ENCODE measurements at places on chromosomes 1 and 21.

- DNase-seq: no peak
Observed at GRCh38 chr1:198168227-198168626, 11.4 kb downstream of the NEK7 start.

GRCh38 chr1:204623894-204624361 is 61.6 kb downstream of the LRRN2 start:
- peak; percentile 78 for DNase-seq

DNA sequence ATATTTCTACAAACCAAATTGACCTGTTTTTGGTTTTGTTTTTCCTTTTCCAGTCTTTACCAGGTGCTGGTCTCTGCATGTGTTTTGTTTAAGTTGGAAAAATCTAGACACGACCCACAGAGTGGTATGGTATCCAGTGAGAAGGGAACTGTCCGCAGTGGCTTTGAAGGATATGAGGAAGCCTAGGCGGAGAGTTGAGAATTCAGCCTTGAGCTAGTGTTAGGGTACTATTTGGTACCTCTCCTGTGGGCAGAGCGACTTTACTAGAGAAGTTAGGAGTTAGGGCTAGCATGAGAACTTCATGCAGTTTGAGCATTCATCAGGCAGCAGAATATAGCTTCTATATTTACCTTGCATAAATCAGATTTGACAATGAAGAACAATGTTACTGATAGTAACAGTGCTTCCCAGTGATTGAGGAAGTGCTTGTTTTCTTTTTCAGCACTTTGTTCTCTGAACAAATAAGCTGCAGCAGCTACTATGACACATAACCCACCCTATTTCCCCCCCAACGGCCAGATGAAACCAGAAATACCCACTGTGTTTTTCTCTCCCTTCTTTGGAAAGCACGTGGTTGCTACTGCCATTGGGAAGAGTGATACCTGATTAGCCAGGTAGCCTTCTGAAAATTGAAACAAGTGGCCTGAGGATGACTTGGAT is 19.0 kb downstream of the MRPS6 start:
- DNase-seq: peak; percentile 89

- DNase-seq: no peak
Observed at GRCh38 chr1:240991230-240991629, 365.8 kb downstream of the RGS7 start.

- no peak for DNase-seq
Observed at GRCh38 chr1:206050655-206051235, 2.2 kb upstream of the RHEX start.

DNA sequence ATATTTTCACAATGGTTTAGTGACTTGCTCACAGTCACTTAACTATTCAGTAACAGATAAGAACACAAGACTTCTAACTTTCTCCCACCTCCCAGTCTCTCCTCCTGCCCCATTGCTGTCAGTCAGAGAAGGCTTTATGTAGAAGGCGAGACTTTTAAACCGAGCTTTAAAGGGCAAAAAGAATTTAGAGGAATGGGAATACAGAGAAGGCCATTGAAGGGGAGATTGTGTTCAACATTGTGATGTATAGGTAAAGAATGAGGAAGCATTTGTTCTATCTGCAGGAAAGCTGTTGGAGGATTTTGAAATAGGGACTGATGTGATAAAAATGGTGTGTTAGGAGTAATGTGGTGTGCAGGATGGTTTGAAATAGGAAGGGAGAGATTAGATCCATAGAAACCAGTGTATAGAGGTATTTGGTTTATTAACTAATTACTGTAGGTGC is 7.3 kb downstream of the POU2F1 start:
- no peak for DNase-seq

GRCh38 chr1:29319300-29320110 is 83.2 kb downstream of the PTPRU start:
- DNase-seq: no peak

DNA sequence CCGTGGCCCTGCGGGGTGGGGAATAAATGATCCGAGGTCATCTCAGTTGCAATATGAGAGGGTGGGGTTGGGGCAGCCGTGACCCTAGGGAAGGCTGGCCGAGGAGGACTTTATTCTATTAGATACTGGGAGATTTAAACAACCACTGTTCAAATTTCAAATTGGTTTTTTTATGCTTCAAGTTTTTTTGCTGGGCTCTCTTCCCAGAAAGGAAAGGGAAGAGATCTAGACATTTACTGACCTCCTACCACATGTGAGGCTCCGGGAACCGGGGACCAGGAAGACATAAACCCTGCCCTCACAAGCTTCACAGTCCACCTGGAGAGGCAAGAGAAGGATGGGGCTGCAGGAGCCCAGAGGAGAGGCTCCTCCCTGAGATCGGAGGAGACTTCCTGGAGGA is 207.3 kb downstream of the FOXD2 start:
- DNase-seq: no peak

GRCh38 chr1:220113136-220113695 is 19.3 kb downstream of the IARS2 start:
- DNase-seq: peak; percentile 59

DNA sequence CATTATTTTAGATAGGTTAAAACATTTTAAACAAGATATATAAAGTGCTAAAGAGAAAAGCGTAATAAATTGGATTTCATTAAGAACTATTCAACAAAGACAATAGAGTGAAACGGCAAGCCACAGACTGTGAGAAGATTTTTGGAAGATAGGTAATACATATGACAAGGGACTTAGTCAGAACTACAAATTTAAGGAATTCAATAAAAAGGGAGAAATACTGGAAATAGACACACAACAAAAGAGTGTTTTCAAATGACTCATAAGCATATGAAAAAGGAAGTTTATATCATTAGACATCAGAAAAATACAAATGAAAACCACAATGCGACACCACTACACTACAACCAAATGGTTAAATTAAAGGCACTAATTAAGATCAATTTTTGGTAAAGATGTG is 90.5 kb downstream of the GDAP2 start:
- DNase-seq: no peak

DNA sequence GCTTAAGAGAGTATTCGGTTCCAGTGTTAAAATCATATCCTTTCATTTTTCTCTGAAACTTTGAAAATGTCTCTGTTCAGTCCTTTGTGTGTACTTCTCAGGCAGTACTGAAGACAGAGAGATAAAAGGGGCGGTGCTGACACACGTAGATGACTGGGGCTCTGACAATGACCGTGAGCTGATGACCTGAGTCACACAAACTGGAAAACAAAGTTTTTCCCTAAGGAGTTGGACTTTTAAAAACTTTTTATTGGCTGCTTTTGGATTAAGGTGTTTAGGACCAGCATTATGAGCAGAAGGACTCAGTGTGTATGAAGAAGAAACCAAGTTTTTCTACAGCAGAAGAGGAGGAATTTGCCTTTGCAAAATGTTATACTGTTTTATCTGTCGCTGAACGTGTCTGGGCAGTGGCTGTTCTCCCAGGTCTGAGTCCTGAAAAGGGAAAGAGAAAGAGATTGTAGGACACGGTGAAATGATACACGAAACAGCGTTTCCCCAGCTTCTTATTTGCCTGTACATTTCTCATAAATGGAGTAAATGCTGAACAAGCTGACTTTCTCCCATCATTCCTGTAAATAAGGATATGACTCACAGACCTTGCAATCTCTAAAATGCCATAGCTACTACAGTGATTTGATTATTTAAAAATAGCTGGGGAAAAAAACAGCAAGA is 51.5 kb downstream of the MAP3K7CL start:
- DNase-seq: no peak

GRCh38 chr1:54557671-54558355 is 9.8 kb downstream of the ACOT11 start:
- DNase-seq: no peak

DNA sequence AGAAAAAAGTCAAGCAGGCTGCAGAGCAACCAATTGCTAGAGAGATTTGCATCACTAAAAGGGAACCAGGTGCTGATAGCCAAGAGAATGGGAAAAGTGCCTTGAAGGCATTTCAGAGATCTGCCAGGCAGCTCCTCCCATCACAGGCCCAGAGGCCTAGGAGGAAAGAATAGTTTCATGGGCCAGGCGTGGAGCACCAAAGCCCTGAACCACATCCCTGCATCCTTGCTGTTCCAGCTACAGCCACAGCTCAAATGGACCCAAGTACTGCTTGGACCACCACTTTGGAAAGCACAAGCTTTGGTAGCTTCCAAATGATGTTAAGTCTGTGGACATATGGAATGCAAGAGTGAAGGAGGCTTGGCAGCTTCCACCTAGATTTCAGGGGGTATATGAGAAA is 29.7 kb upstream of the ZSWIM5 start:
- no peak for DNase-seq

DNA sequence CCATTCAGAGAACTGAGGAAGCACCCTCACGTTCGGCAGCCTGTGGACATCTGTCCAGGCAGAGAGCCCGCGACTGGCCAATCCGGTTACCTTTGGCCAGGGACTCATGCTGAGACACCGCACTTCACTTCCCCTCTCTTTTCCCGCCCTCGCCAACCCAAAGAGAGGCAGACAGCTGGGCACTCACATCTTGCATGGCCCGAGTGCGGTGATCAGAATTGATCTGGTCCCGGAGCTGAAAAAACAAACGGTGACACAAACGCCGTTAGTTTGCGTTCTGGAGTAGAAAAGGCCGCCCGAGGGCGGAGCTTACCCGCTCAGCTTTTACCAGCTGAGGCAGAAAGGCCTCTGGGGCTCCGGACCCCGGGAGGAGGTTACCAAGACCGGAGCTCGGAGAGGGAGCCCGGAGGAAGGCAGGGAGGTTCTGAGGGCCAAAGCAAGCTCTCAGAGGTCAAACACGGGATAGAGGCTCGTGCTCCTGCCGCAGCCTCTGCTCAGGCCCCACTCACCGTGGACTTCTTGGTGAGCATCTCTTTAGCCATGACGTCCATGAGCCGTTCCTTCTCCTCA is 376 bp downstream of the SF3A3 start:
- peak; percentile 53 for DNase-seq

DNA sequence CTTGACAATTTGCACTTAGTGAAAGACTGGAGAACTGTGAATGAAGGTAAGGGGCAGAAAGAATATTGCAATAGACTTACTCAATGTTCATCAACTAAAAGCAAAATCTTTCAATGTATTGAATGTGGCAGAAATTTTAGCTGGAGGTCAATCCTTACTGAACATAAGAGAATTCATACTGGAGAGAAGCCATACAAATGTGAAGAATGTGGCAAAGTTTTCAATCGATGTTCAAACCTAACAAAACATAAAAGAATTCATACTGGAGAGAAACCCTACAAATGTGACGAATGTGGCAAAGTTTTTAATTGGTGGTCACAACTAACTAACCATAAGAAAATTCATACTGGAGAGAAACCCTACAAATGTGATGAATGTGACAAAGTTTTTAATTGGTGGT is 80.7 kb downstream of the JMJD4 start:
- no peak for DNase-seq

GRCh38 chr1:109827986-109828385 is 64.3 kb upstream of the EPS8L3 start:
- no peak for DNase-seq

GRCh38 chr1:214391873-214392645 is 111.1 kb downstream of the SMYD2 start:
- DNase-seq: no peak

GRCh38 chr1:36458910-36459309 is 5.3 kb downstream of the MRPS15 start:
- no peak for DNase-seq

GRCh38 chr1:33441088-33441745 is 10.3 kb upstream of the PHC2 start:
- DNase-seq: peak; percentile 10

GRCh38 chr1:116666187-116667077 is 1.1 kb downstream of the IGSF3 start:
- DNase-seq: peak; percentile 56

- DNase-seq: no peak
Observed at GRCh38 chr1:173152598-173152997, 54.5 kb downstream of the TNFSF4 start.

- DNase-seq: no peak
Observed at GRCh38 chr21:29053011-29053553, 20.4 kb downstream of the CCT8 start.

DNA sequence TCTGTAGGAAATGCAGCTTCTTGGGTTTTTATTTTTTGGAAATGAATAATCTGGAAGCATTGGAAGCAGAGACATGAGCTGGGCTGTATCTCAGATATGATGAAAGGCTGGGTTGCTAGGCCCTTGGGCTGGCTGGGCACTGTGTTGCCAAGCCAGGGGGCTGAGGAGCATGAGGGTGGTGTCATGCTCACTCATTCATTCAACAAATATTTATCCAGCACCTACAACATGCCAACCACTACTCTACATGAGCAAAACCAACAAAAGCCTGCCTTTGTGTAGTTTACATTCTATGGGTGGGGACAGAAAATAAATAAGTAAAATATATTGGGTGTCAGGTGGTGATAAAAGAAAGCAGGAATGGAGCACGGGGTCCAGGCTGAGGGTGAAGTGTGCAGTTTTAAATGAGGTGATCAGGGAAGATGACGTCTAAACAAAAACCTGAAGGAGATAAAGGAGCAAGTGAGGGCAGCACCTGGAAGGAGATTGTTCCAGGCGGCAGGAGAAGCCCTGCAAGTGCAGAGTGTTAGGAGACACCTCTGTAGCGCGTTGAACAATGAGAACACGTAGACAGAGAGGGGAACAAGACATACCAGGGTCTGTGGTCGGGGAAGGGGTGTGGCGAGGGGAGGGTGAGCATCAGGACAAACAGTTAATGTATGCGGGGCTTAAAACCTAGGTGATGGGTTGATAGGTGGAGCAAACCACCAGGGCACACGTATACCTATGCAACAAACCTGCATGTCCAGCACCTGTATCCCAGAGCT is 10.9 kb downstream of the TAGLN2 start:
- DNase-seq: peak; percentile 86

- DNase-seq: no peak
Observed at GRCh38 chr1:3714814-3715213, 37.4 kb upstream of the CCDC27 start.

DNA sequence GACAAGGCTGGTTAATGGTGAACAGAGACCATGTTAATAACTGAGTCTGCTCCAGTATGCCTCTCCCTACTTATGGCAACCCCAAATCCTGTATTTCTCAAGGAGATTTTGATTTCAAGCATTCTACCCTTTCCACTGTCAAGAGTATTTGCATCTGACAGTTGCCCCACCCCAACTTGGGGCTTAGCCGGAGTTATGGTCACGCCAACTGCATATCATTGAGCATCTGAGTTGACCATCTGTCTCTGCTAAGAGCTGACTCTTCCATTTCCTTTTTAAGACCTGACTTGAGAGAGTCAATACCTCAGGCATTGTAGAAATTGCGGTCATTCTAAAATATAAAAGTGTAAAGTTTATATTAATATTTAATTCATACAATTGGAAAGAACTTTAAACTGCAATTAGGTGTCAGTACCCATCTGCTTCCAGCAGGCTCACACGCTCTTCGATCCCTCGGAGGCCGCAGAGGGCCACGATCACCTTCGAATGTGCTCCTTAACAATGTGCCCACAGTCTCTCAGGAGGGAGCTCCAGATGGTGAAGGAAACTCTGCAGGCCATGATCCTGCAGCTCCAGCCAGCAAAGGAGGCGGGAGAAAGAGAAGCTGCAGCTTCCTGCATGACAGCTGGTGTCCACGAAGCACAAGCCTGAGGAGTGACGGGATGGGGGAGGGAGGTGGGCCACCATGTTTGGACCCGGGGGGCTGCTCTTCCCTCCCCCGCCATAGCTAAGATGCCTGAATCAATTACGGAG is 409.8 kb downstream of the DISC1 start:
- no peak for DNase-seq

GRCh38 chr1:17195731-17196130 is 9.2 kb upstream of the PADI1 start:
- no peak for DNase-seq

All from NCI-H69 (cell line).